ENCODE measurements at places on chromosomes 7 and 10.

- H3K36me3 ChIP-seq: no peaks in the 10 kb centered on the region
- H3K27ac ChIP-seq: no peak overlapping the region
- H3K4me3 ChIP-seq: no peak overlapping the region
- DNase-seq: no peak
- peaks cover 10% of the 10 kb centered on the region for H3K4me1 ChIP-seq
- no peaks in the 10 kb centered on the region for H3K27me3 ChIP-seq
Observed at GRCh38 chr10:71840958-71841335, 10.1 kb downstream of the PSAP start.

GRCh38 chr10:11586170-11586569 lies 25.3 kb downstream of the USP6NL start:
- H3K27me3 ChIP-seq: peaks cover 5% of the 10 kb centered on the region
- H3K4me3 ChIP-seq: no peak overlapping the region
- H3K36me3 ChIP-seq: no peaks in the 10 kb centered on the region
- no peak overlapping the region for H3K27ac ChIP-seq

- no peaks in the 10 kb centered on the region for H3K36me3 ChIP-seq
- DNase-seq: peak; percentile 60
- H3K27me3 ChIP-seq: peaks cover 50% of the 10 kb centered on the region
- H3K4me3 ChIP-seq: no peak overlapping the region
- no peak overlapping the region for H3K27ac ChIP-seq
Observed at GRCh38 chr10:70458329-70459060, 17.0 kb upstream of the NODAL start.

DNA sequence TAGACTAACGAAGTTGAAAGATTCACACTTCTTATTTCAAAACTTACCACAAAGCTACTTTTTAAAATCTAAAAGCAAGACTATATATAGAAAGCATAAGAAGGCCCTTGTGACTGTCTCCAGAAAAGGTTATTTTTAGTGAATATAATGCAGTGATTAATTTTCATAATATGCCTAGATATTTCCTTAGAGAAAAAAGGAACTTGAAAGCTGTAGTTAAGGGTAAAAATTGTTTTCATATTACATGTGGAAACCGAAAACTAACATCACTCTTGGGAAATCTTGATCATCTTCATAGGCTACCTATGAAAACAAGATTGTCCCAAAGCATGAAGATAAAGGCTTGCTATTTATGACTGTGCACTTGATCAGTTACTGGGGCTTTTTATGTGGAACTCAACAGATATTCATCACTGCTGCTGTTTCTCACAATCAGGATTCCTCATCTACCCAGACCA lies 223.2 kb downstream of the SH2D4B start:
- no peak for DNase-seq
- H3K4me3 ChIP-seq: no peak overlapping the region
- no peaks in the 10 kb centered on the region for H3K27me3 ChIP-seq
- no peaks in the 10 kb centered on the region for H3K4me1 ChIP-seq
- H3K27ac ChIP-seq: no peak overlapping the region

GRCh38 chr10:14621037-14621436 lies 153.7 kb downstream of the FAM107B start:
- no peaks in the 10 kb centered on the region for H3K36me3 ChIP-seq
- no peak overlapping the region for H3K27ac ChIP-seq
- peaks cover 13% of the 10 kb centered on the region for H3K4me1 ChIP-seq
- no peak for DNase-seq
- H3K4me3 ChIP-seq: no peak overlapping the region

All from T-helper 2 cell treated with Interferon-gamma antibody and Interleukin-4, amounts not matched to agents 5 μg/mL and 100 μg/mL, for 36 hours (primary cell).